Fibroblast of skin of back (primary cell): ENCODE measurements at places on chromosomes 3 and 15.
A peak's percentile ranks its signal among the peaks of the same experiment; 100 is the strongest.

DNA sequence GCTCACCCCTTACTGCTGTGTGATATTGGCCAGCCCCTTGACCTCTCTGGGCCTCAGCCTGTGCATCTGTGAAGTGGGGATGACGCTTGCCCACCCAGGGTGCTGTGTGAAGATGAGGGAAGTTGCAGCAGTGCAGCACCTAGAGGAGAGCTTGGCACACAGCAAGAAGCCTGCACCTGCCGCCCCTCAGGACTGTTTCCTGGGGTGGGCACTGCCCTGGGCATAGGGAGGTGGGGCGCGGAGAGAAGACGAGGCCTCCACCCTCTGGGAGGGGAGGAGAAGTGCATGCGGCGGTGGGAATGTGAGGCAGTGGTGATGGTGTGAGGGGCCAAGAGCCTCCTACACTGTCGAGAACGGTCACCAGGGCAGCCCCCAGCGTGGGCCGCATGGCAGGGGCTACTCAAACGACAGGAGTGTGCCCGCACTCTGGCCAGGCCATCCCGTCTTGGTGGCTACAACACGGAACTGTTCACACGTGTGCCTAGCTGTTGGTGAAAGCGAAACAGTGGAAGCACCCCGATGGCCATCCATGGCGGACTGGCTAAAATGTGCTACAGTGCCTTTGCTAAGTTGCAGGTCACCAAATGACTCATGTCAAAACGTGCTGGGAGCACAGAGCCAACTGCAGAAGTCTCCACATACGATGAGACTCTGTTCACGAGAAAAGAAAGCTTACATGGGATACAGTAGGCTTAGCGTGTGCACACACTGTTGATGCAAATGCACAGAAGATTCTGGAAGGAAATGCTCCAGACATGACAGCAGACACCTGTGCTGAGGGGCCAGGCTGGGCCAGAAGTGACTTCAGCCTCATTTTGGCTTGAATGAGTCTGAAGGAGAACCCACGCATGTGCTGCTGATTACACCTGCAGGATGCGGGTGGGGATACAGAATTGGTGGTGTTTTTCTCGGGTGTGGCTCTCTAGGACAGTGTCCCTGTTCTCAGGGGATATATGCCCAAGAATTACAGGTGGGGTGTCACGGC, 40.4 kb upstream of the IQSEC1 start:
- DNase-seq: no peak

DNA sequence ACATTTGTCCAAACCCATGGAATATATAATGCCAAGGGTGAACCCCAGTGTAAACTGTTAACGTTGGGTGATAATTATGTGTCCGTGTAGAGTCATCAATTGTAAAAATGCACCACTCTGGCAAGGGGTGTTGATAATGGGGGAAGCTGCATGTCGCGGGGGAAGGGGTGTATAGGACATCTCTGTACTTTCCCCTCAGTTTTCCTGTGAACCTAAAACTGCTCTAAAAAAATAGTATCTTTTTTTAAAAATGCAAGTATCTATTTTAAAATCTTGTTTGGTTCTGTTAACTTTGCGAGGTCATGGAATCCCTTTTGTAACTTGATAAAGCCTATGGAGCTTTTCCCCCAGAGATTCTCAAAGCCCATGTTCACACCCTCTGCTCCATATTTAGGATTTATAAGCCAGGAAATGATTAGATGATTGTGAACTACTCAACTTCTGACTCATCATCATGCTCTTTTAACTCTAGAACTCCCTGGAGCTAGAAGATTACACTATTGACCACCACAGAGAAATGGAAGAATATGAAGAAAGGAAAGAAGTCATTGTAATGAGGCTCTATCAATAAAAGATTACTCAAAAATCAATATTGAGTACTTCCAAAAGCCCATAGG, 56.1 kb upstream of the C3orf49 start:
- peak; percentile 82 for DNase-seq

DNA sequence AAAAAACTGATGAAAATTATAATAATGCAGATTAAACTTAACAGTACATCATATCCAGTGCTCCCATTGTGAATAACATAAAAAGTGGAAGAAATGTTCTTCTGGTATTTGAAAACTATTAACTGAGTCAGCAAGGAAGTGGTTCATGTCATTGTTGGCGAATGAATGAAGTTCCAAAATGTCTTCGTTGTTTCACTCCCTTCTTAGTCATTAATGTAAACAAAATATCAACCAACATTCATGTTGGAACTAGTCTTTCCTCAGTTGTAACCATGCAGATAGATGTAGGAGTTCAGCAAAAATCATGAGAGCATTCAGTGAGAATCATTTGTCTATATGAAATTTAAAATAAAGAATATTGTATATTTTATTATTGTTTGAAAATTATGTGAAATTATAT, 44.1 kb upstream of the ICE2 start:
- DNase-seq: peak; percentile 62

- no peak for DNase-seq
Observed at GRCh38 chr3:188217011-188217463, 63.1 kb downstream of the LPP start.

DNA sequence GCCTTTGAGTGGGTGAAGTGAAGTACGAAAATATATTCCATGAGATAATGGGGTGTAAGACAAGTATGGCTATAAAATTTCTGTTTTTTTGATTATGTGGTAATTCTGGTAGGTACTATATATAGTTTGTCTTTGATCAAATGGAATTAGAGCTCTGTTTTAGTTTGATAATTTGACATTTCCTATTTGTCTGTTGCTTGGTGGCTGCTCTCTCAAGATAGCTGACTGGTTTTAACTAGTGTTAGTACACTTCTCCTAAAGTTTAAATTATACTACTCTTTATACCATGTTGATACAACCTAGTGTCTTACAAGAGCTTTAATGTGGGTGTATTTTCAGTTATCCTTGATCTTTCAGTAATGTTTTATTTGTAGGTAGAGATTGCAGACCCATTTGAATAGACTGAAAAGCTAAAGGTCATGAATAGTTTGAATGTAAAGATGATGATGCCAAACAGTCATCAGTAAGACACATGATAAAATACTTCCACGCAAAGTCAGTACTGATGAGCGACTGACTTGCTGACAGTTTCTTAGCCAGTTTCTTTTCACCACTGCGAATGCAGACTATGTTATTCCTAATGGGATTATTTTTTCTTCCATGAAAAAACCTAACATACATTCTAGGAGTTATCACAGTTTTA, 15.2 kb downstream of the SACM1L start:
- no peak for DNase-seq

GRCh38 chr3:114669614-114670013, 375.8 kb downstream of the TIGIT start:
- peak; percentile 50 for DNase-seq

- DNase-seq: no peak
Observed at GRCh38 chr3:77320514-77320913, 280.6 kb downstream of the ROBO2 start.

- no peak for DNase-seq
Observed at GRCh38 chr3:132087356-132087755, 52.5 kb upstream of the CPNE4 start.

GRCh38 chr3:149713730-149714654, 38.3 kb downstream of the COMMD2 start:
- no peak for DNase-seq

GRCh38 chr3:96070678-96071077, 743.7 kb upstream of the EPHA6 start:
- DNase-seq: no peak

DNA sequence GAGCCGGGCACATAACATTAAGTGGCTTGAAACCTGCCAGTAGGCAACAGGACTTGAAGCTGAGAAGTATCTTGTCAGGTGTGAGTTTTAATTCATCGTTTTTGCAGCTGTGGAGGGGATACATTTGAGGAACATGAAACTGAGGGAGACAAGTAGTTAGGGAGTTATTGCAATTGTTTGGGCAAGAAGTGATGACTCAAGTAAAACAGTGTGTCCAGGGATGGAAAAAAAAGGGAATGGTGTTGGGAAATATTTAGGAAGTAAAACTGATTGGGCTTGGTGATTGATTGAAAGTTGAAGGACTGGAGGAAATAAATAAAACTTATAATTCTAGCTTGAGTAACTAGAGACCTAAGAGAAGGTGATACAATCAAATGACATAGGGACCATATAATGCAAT, 85.5 kb downstream of the NCEH1 start:
- peak; percentile 17 for DNase-seq

GRCh38 chr3:97259263-97259662, 444.9 kb downstream of the EPHA6 start:
- DNase-seq: no peak

DNA sequence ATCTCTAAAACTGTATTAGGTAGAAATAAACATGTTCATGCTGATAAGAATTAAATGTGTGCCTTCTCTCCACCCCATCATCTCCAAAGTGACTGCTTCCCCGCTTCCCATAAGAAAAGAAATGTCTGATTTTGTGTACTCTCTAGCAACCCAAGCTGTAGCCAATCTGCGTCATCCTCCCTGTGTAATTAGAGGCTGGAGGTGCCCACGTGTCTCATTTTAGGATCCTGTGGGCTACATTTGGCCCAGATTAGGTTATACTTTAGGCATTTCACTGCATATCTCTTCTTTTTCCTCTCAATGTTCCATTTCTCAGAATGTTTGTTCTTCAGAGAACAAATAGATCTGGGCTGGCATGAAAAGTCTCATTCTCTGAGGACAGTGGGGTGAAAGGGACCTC, 19.3 kb upstream of the ZNF148 start:
- DNase-seq: no peak

DNA sequence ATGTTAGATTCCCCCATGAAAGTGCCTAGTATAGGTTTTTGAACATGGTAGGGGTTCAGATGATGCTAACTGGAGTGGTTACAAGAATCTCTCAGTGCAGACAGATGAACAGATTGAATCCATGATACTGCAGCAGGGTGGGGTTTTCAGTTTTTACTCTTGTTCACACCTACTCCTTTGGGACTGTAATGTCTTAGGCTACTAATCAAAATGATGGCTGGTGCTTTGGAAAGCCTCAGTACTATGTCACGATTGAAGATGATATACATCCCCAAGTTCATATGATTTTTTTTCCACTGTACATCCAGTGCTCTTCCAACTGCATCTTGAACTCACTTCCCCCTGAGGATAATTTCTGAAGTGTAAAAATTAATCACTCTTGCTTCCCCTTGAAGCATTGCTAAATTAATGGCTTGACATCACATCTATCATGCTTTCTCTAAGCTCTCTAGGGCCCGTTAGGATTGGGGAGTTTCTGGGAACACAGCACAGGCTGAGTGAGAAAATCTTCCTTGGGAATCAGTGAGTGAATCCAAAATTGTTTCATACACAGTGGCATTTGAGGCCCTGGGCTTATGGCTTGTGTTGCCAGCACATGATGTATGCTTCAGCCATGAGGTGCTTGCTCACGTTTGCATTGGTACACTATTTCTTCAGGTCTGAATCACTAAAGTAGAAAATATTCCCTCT, 115.0 kb upstream of the TPRG1 start:
- DNase-seq: no peak

- no peak for DNase-seq
Observed at GRCh38 chr3:140113996-140114788, 179.2 kb downstream of the CLSTN2 start.

DNA sequence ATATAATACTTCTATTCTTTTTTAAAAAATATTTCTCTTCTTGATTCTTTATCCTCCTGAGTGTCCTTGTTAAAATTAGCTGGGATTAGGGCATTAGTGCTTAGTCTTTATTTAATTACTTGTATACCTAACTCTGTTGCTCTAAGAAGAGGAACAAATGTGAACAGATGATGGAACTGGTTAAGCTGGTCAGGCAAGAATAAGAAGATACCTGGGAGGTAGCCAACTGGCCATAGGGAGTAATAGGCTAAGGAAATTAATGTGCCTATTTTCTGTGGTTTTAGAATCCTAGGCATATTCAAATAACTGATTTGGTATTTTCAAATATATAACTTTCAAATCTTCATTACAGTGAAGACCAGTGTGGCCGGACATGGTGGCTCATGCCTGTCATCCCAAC, 54.4 kb downstream of the EIF3J start:
- no peak for DNase-seq

GRCh38 chr3:133763797-133764683, 17.8 kb downstream of the TF start:
- DNase-seq: no peak

- no peak for DNase-seq
Observed at GRCh38 chr3:194320744-194321243, 30.3 kb downstream of the CPN2 start.

DNA sequence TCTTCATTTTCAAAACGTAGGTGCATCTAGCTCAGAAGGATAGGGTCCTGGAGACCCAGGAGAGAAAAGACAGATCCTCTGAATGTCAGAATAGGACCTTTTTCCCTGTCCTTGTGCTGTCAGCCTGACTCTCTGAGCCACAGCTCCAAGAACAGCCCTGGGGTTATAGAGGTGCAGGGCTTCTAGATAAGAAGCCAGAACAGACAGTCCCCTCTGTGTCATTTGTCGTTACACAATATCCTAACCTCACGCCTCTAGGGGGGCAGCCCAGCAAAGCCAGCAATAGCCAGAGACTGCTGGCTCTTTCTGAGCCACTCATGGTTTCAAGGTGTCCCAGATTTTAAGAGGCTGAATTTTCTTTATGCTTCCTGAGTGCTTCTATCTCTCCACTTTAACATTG, 153.2 kb upstream of the THBS1 start:
- no peak for DNase-seq

DNA sequence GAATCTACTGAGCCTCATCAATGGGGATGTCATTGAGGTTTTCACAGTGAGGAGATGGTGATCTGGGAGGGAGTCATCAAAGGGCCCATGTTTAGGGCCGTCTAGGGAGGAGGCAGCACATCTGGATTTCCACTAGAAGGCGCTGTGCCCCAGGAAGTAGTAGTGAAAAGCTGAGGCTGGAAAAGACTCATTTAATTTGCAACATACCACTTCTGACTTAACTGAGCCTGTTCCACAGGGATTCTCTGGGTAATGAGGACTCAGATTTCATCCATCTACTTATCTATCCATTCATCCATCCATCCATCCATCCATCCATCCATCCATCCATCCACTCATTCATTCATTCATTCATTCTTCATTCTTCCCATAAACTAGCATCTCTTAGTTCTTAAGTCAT, 17.4 kb upstream of the SHF start:
- DNase-seq: peak; percentile 67

DNA sequence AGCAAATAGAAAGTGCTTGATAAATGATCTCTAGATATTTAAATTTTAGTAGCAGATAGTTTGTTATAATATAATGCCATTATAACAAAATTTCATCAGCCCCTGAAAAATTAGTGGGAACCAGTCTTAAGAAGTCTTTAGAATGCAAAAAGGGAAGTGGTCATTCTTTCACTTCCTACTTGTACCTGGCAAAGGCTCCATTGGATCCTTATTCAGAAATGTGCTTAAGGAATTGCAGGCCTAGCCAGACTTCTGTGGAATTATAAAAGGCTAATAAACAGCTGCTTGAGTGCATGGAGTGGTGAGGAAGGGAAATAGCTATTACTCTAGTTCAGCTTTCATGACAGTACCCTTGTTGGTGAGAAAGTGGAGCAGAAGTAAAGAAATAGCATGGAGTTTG, 24.2 kb downstream of the PPM1L start:
- DNase-seq: no peak

- no peak for DNase-seq
Observed at GRCh38 chr3:43752905-43753304, 62.2 kb downstream of the ABHD5 start.
